CD4-positive, alpha-beta T cell treated with Interleukin-12 subunit alpha and Interleukin-12 subunit beta, for 1 hour (primary cell): ENCODE measurements at places on chromosomes 3 and 15.

DNA sequence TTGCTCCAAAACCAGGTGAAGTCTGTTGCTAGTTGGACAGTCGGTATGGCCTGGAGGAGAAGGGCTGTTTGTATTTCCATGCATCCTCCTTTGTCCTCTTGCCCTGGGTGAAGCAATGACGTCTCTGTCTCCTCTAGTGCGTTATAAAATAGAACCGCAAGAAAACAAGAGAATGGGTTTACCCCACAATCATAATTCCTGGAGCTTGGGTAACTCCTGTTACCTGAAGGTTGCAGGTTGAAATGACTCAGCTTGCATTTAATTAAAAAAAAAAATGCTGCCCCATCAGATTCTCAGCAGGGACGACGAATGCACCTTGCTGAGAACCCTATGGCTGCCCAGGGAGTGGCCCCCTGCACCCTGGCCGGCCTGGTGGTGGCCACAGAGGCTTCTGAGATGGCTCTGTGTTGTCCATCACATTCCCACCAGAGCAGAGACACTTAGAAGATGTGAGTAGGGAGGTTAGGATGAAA is 228.2 kb upstream of the BHLHE40 start:
- no peak for DNase-seq

DNA sequence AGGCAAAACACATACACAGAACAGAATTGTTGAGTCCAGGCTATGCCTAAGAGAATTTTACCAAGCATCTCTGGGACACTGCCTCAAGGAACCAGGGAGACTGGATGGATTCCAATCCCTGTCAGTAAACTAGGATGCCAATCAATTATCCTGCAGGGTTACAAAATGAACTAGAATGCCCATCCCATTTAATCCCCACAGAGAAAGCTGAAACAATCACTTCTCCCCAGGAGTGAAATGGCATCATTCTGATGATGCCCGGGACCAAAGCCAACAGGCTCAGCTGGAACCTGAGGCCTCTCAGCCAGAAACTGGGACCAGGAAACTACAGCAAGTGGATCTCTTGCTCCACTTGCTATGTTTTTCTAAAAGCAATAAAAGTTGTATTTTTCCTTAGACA is 130.0 kb upstream of the TJP1 start:
- no peak for DNase-seq

- DNase-seq, result no peak
These were observed 289 bp downstream of the PCSK6 start for GRCh38 chr15:101489237-101489598.

DNA sequence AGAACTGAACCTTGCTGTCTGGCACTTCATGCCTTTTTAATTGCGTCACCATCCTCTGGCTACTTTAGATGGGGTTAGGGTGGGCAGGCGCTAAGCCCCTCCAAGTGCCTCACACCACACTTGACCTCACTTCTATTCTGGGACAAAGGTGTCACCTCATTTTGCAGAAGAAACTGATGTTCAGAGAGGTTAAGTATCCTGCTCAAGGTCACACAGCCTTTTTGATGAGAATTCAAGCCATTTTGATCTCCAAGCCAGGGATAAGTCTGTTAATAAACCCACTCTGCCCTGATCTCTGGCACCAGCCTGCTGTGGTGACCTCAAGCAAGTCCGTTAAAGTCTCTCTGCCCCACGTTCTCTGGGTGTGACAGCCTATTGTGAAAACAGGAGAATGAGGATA is 58.8 kb upstream of the PRR23C start:
- DNase-seq, result no peak

DNA sequence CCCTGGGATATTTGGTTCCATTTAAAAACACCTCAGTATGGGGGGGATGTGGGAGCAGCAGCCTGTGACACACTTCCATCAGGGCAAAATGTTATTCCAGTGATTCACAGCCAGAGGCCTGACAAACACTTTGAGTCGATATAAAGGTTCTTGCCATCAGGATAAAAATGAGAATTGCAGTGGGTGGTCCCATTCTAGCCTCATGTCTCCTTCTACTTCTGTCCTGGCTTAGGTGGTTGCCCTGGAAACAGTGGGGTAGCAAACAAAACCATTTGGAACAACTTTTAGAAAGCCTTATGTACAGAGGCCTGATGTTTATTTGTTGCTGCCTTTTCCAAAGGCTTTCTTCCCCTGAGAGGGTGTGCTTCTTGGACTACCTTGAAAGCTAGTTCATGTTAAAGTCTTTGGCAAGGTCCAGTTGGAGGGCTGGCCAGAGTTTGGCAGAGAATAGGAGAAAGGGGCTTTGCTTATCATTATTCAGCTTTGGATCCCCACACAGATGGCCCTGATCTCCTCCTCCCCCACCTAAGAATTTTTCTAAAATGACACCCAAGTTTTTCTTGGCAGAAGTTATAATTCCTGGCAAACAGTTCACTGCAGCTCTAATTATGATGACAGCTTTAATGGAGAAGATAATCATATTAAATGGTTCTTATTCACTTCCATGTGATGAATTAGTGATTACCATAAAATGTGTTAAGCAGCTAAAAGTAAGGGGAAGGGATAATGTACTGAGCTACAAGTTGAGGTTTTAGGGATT is 84.2 kb upstream of the ZNF280D start:
- no peak for DNase-seq

DNA sequence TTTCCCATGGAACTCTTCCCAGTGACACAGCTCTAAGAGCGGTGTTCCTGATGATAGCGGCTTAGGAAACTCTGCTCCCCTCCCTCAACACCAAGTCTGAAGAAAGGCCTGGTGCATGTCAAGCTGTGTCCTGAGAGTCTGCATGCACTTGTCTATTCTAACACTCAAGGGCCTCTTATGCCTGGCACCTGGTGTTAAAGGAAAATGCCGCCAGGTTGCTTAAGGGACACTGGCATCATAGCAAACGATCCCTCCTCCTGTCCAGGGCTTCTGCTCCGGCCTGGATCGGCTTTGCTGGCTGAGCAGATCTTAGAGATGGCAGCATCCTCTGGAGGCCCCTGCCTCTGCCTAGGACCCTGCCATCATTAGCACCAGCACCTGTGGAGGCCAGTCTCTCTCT is 121.7 kb downstream of the MEGF11 start:
- DNase-seq, result no peak

DNA sequence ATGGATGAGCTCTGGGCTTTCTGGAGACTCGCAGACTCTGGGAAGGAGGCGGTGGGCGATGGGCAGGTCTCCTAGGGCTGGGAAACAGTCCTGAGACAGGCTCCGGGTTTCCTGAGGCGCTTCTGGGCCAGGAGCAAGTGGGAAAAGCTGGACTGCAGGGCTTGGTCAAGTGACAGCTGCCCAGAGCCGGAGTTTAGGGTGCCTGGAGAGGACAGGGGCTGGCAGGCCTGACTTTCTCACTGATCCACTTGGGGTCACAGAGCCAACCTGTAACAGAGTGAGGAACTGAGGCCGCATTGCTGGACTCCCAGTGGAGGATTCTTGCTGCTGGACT is 107.9 kb downstream of the APBA2 start:
- no peak for DNase-seq

GRCh38 chr3:186520957-186521842 is 23.0 kb downstream of the CRYGS start:
- no peak for DNase-seq
